HEK293T (cell line): ENCODE measurements at places on chromosomes 7 and 10.

GRCh38 chr7:136728945-136729344, 139.5 kb upstream of the CHRM2 start:
- DNase-seq: no peak

GRCh38 chr7:144445590-144445989, 42.1 kb upstream of the NOBOX start:
- no peak for DNase-seq

DNA sequence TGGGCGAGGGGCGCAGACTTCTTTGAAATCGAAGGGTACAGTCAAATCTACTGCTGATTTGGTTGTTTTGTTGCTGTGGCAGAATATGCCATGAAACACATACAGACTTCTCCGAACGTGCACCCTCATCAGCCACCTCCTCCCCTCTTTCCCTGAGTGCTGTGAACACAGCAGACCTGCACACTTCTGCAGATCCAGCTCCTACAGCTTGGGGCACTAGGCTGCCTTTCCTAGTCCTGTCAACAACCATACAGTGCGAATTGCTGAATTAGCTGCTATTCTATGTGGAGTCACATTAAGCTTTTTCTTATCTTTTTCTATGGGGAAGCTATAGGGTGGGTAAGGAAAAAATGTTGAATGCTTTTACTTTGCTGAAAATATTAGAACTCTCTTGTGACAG, 57.5 kb downstream of the COL17A1 start:
- DNase-seq: peak; percentile 73

GRCh38 chr10:95508730-95509129, 52.4 kb downstream of the SORBS1 start:
- no peak for DNase-seq
